Activated CD4-positive, alpha-beta T cell treated with anti-CD3 and anti-CD28 coated beads, Interleukin-2, Interleukin-6, amounts not matched to agents 100 ng/mL and 50 ng/mL, durations not matched to agents 16 hours and 8 hours (primary cell): ENCODE measurements at places on chromosomes 11 and 22.
A peak's percentile ranks its signal among the peaks of the same experiment; 100 is the strongest.

DNA sequence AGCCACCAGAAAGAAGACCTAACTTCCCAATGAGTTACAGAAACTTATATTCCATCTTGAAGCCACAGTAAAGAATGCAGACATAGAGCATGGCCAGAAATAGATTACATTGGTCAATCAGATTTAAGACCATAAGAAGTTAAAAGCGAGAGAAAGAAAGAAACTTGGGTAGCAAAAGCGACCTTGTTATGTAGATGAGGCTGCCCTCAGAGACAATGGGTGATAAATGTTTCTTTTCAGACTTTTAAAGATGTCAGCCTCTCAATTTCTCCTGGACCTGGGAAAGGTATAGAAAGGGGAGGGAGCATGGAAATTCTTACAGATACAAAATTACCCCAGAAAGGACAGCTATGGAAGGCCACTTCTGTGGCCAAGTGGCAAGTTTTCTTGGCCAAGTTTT lies 732.6 kb upstream of the LUZP2 start:
- no peak for DNase-seq

- no peak for DNase-seq
These were observed 636.7 kb downstream of the BRD1 start for GRCh38 chr22:49190816-49191505.

- DNase-seq, result no peak
These were observed 583 bp upstream of the RRAS2 start for GRCh38 chr11:14359501-14360031.

DNA sequence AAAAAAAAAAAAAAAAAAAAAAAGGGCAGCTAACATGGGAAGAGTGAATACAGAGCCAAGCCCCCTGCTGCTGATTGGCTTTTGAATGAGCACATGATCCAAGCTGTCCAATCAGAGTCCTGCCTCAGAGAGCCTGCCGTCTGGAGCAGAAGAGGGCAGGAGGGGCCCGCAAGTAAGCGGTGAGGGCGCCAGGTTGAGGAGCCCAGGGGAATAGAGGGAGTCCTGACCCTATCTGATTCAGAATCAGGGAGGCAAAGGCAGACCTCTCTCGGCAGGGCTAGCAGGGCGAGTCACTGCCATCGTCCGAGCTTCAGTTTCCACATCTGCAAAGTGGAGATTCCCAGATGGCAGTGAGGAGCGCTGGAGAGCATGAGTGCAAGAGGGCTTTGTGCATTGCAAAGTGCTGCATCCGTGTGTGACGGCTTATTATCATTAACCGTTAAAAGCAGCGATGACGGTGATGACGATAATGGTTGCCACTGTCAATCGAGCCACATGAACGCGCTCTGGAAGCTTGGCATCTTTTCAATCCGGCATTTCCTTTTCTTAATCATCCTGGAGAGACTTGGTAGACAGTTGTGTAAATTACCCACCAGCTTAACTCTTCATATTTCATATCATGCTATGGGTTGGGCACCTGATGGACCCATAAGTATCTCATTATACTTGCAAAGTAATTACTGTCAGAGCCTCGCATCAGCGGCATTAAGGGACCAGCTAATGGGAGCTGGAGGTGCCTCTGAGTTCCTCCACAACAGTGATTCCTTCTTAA lies 68.6 kb upstream of the ATXN10 start:
- DNase-seq, result peak; percentile 42

- no peak for DNase-seq
These were observed at the start of gene PANX2 for GRCh38 chr22:50170453-50171318. TSS of gene PANX2 (plus strand) at chr22:50170731. CDS start at chr22:50170731, 0 bp downstream.

DNA sequence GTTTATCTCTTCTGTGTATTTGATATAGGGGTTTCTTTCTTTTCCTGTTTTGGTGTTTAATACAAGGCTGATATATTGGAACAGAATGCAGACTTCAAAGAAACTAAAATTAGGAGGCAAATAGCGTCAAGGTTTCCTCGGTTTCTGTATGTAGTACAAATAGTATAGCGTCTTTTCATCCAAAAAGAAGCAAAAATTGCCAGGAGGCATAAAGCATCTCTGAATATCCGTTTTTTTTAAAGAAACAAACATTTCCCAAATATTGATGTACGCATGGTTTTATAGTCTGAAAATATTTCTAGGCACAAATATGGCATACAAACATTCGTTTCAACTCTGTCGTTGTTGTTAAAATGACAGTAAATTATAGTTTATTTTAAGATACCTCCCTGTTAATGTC lies 17.1 kb upstream of the PAX6 start:
- DNase-seq, result no peak

GRCh38 chr11:47980088-47980906 lies at the start of gene PTPRJ:
TSS of gene PTPRJ (plus strand) at chr11:47980559. CDS start at chr11:47980913, 354 bp downstream.
- DNase-seq, result peak; percentile 61

DNA sequence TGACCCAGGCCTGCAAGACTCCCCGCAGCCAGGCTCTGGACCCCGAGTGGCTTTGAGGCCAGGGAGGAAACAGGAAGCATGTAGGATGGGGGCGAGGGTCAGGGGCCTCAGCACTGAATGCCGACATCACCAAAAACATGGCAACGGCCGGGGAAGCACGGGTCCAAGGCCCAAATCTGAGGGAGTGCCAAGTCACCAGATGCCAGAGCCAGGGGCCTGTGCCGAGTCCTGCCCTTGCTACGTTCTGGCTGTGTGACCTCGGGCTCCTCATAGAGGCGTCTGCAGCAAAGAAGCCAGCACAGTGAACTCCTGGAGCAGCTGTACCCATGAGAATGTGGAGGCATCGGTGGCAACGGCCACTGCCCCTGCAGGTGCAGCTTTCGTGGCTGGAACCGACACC lies 420.7 kb downstream of the CTTN start:
- DNase-seq, result no peak

GRCh38 chr11:67999704-68000103 lies 4.2 kb downstream of the UNC93B1 start:
- no peak for DNase-seq

DNA sequence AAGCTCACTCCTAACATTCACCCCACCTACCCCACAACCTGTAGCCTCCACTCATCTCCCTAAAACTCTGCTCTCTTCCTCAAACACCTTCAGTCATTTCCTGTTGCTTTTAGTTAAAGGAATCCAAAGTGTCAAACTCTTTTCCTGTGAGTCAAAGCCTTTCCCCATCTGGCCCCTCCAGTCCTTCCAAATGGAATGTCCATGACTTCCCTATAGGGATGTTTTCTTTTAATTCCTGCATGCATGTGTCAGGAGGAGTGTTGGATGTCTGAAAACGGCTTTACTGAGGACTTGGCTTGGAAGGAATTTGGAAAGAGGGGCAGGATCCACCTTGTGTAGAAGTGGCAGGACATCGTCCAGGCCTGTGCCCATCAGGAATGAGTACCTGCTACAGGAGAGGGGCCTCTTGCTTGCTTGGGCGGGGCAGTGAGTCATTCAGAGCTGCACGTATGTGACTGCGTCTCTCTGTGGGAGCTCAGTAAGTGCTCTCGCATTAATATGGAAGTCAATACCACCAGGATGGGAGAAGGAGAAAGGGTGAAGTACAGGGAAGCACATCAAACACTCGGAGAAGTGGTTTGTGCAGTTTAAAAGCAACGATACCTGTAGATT lies 491.9 kb downstream of the OPCML start:
- DNase-seq, result no peak
